ENCODE measurements at places on chromosomes 12 and 14. TPM values are rescaled to one million over a fixed set of nuclear protein-coding genes. Genes with fewer than 3 reads are reported as not detected.

- H3K4me1 ChIP-seq = peaks cover 9% of the 10 kb centered on the region
- no peaks in the 10 kb centered on the region for H3K36me3 ChIP-seq
- no peak overlapping the region for H3K4me3 ChIP-seq
- no peak for DNase-seq
Observed at GRCh38 chr14:74866708-74867389, 9.1 kb downstream of the PROX2 start.

- H3K4me1 ChIP-seq = peaks cover 57% of the 10 kb centered on the region
- H3K4me3 ChIP-seq = no peak overlapping the region
- peaks cover 12% of the 10 kb centered on the region for H3K36me3 ChIP-seq
- H3K27me3 ChIP-seq = no peaks in the 10 kb centered on the region
Observed at GRCh38 chr12:67697443-67697842, 48.9 kb downstream of the DYRK2 start.

The PDZRN4 gene
- not detected for total RNA-seq

The KRT73 gene
- total RNA-seq = not detected

The KRT78 gene
- total RNA-seq = not detected

The CD163 gene
- total RNA-seq = not detected

DNA sequence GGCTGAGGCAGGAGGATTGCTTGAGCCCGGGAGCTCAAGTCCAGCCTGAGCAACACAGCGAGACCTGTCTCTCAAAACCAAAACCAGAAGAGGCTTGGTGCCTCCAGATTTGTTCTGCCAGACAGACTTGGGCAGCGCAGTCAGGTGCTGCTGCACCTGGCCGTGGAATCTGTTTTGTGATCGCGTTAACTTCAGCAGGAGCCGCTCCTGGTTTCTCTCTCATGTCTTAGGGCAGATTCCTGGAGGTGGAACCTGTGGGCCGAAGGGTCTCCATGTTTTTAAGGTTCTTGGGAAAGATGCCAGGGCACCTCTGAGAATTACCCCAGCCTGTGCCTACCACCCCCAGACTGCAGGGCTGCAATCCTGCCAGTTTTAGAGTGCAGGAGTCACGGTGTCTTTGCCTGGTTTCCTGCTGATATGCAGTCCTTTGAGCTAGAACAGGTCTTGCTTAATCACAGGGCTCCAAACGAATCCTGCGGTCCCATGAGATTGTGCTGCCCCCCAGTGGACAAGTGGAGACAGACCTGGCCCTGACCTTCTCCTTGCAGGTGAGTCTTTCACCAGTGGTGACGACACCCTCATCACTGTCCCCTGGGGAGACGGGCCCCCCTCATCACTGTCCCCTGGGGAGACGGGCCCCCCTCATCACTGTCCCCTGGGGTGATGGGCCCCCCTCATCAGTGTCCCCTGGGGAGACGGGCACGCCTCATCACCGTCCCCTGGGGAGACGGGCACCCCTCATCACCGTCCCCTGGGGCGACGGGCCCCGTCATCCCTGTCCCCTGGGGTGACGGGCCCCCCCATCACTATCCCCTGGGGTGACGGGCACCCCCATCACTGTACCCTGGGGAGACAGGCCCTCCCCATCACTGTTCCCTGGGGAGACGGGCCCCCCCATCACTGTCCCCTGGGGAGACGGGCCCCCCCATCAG, 37.6 kb downstream of the PACS2 start:
- no peak overlapping the region for H3K27ac ChIP-seq
- H3K4me1 ChIP-seq = no peaks in the 10 kb centered on the region
- no peak overlapping the region for H3K4me3 ChIP-seq
- DNase-seq = peak; percentile 78
